ENCODE measurements at places on chromosomes 2 and 18.

- DNase-seq = no peak
These were observed 751 bp upstream of the NMI start for GRCh38 chr2:151289972-151290866.

DNA sequence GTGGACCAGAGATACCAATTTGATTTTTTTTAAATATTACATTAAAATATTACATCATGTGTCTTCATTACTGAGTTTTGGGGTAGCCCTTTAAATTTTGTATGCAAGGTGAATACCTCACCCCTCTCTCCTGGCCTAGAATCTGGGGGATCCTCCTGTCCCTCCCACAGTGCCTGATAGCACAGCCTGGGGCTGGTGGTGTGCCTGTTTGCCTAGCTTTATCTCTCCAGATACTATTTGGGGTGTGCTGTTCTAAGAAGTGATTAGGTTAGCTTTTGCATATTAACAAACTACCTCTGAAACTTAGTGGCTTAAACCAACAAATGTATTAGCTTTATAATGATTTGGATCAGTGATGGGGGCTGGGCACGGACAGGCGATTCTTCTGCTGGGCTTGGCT lies 20.7 kb upstream of the B3GNT7 start:
- no peak for DNase-seq

GRCh38 chr2:237538001-237538720 lies 28.2 kb upstream of the PRLH start:
- no peak for DNase-seq

DNA sequence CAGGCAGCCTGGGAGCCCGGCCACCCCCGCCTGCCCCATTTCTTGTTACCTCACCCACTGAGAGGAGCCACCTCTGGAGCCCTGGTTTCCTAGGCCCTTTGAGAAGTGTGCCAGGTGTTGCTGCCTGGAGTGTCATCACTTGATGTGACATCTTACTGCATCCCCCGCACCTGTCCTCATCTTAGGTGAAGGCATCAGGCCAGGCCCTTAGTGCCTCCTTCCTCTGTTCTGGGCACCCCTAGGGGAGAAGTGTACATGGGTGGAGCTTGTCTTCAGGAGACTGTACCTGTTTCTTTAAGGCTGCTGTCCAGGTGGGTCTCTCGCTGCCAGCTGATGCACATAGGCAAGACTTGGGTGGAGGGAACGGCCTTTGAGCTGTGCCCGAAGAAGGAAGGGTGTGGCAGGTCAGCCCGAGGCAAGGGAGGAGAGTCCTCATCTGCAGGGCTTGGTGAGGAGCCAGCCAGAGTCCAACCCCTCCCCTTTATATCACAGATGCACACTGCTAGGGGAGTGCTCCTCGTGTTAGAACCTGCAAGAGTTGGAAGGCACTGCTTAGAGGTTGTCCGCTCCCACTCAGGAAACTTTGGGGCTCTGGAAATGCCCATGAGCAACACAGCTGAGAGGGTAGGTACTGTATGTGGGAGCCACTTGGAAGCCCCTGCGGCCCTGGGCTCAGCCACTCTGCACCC lies 45.9 kb downstream of the NCK2 start:
- no peak for DNase-seq

- DNase-seq = no peak
These were observed 148.3 kb downstream of the SATB2 start for GRCh38 chr2:199309411-199309810.

DNA sequence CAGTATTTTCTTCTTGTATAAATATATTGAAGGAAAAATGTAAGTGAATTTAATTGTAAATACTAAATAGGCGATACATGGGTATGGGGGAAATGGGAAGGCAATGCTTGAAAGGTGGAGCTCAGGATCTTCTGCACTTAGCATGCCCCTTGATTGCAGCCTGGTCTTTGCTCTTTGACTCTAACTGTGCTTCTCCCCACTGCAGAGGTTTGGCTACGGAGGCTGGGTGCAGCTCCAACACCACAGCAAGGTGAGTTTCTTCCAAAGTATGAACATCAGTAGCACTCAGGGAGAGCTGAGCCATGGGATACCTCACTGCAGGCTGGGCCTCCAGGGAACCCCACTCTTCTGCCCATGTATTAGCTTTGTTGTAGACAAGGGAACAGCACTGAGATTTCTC lies 6.6 kb downstream of the ACMSD start:
- DNase-seq = no peak

- no peak for DNase-seq
These were observed 884.8 kb downstream of the EPHA4 start for GRCh38 chr2:220687231-220687843.

DNA sequence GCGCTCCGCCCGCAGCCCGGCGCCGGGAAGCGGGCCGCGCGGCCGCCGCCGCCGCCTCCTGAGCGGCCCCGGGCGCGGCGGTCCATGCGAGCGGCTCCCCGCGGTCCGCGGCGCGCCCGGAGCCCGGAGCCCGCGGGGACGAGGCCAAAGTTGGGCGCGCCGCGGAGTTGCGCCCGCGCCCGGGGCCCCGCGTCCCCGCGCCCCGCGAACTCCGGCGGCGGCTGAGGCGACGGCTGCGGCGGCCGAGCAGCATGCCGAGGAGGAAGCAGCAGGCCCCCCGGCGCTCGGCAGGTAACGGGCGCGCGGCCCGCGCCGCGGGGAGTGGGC lies 992 bp downstream of the TSHZ1 start:
- no peak for DNase-seq

DNA sequence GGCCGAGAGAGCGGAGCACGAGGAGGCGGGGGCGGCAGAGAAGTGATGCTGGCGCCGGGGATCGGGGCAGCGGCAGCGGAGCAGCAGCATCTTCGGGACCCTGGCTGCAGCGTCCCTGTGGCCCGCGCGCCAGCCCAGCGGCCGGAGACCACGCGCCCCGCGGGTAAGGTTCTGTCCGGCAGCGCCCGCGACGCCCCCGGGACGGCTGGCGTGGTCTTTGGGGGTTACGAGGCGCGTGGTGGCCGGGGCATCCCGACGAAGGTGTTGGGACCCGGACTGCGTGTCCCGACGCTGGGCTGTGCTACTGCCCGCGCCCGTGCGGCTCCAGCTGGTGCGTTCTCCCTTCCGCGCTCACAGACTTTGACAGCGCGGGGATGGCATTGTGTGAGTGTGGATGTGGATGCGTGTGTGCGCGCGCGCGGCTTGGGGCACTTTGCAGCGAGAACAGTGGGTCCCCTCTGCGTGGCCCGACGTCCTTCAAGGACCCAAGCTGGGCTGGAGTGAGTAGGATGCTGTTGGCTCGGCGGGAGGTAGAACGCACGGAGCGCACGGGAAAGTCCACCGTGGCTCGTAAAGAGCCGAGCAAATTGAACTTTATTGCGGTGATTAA lies 405.0 kb downstream of the XIRP2 start:
- DNase-seq = no peak

DNA sequence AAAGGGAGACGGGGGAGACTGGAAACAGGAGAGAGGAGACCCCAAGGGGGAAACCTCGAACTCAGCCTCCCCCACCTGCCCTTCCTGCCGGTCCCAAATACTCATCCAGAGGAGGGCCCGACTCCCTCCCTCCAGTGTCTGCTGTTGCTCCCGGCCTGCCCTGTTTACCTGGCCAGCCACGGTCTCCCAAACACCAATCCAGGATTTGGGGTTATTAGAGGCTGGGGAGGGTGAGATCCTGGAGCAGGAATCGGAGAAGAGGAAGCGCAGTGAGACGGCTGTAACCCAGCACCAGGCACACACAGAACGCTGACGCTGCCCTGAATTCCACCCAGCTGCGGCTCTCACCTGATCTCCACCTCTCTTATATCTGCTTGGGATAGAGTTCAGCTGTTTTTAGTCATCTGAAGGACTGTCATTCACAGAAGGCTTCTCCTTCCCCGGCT lies 213.0 kb downstream of the TNS1 start:
- DNase-seq = no peak

GRCh38 chr2:206558492-206558891 lies 83.8 kb upstream of the FAM237A start:
- DNase-seq = no peak

DNA sequence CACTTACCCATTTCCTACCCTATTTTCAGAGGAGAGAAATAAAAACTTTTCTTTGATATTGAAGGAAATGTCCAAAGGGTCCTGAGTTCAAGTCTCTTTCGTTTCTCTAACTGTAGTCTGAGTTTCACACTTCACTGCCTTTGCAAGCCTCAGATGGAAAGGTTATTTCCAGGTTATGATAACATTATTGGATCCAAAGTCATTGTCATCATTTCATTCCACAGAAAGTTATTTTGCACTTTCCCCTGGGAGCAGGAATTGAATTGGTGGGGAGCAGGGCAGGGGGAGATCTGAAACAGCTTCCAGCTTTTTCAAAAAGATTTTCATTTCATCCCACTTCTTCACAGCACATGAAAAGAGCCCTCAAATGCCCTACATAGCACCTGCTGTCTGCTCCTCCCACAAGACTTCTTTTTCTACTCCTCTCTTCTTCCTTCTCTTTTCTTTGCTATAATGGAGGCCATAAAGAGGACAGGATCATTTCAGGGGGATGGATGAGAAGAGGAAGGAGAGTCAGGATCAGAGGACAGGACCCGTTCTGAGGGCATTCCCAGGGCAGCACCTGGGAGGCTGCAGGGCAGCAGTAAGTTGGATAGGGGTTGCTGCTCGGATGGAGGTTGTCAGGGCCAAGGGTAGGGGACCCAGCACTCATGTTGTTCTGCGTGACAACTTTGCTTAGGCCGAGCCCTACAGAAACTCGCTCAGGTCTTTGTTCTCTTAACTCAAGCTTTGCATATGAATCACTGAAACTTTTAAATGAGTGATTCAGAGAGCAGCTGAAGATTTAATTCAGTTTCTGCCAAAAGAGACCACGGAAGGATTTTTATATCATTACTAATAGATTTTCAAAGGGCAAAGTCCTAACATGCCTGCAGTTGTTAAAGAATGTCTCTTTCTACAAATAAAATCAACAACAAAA lies 11.4 kb upstream of the GALNT5 start:
- DNase-seq = peak; percentile 62

DNA sequence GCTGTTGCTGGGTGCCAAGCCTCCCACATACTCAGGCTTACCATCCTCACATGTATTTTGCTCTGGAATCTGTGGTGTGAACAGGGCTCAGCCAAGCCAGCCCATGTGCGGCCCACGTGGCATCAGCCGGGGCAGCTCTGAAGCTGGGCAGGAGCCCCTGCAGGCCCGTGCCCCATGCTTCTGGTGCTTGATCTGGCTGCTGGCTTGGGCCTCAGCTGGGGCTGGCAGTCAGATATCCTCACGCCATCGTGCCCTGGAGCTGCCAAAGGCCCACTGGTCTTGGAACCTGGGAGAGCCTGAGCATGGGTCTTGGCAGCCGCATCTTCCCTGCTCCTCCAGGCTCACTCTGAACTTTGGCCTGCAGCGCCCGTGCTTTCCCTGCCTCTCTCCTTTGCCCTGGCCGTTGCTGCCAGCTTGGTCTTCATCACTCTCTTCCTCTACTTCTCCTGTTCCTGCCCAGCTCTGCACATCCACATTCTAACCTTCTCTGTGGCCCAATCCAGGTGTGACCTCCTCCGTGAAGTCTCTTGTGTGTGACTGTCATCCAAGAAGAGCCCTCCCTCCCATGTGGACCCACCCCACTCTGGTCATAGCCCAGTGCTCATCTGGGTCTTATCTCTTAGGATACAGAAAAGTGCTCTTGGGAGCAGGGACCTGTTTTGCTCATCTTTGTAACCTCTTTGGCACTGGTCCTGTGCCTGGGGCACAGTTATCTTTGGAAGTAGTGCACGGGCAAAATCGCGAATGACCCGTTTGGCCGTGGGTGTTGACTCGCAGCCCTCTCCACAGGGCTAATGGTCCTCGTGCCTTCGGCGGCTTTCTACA lies 116.1 kb downstream of the RNF144A start:
- DNase-seq = no peak

DNA sequence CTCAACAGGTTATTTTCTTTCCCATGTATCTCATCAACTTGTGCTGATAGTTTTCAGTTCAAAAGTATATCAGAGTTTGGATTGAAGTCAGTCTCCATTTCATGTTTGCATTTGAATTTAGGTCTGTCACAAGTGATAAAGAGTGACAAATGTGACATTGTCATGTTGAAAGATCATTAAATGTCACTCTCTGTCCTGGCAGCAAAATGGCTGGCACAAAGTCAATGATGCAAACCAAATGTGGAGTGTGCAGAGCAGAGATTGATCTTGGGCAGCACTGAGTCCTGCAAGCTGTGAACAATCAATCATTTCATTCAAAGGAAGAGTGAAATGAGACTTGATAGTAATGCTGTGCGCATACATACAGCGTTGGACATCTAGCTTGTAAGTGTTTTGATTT lies 421.8 kb upstream of the CDH7 start:
- DNase-seq = no peak

DNA sequence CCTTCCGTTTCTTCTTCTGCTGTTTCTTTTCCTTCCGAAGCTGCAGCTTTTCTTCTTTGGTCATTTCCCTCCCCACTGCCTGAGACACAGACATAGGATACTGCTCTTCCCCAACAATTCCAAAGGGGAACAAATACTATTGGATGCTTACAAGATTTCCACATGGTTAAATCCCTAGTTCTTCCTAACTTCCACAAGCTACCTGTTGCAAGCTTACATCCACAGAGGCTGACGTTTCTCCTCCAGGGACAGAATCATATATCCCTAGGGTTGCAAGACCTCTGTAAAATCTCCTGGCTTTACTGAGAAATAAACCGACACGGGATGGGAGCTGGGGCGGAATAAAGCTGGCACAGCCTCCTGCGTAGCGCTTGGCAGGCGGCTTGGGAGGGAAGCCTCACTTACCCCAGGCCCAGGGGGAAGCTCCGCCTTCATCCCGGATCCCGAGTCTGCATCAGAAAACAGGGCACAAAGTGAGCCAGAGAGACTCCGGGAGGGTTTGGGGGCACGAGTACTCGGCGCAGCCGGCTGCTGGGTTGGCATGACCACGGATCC lies 590 bp downstream of the EIF2B4 start:
- no peak for DNase-seq

DNA sequence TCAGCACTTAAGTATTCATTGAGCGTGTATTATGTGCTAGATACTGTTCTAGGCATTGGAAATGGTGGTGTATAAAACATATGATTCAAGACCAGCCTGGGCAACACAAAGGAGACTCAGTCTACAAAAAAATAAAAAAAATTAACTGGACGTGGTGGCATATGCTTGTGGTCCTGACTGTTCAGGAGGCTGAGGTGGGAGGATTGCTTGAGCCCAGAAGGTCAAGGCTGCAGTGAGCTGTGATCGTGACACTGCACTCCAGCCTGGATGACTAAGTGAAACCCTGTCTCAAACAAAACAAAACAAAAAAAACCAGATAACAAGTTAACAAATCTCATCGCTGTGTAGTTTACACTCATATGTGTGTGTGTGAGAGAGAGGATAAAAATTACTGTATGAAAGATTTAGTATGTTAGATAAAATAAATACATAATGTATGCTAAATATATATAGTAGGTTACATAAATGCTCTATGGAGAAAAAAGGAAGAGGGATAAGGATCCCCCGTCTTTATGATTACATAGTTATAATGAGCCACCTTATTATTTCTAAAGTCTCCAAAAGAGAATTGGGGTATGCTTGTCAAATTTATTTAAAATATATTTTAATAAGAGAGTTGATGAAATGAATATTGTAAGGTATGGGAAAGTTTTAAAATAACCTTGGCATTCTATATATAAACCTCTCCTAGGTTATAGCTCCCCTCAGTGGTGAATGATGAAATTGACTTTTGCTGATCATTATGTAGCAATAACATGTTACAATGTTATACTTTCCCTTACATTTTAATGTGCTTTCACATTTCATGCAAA lies 69.2 kb downstream of the EHBP1 start:
- no peak for DNase-seq

- peak; percentile 96 for DNase-seq
These were observed 188.6 kb upstream of the FN1 start for GRCh38 chr2:215624423-215624829.
